NAMALWA (cell line): ENCODE measurements at places on chromosomes 2 and 18.

GRCh38 chr2:10305254-10305635 is 2.5 kb downstream of the HPCAL1 start:
- DNase-seq = no peak

- DNase-seq = no peak
Measured at GRCh38 chr2:120767486-120768005, 31.9 kb downstream of the GLI2 start.

DNA sequence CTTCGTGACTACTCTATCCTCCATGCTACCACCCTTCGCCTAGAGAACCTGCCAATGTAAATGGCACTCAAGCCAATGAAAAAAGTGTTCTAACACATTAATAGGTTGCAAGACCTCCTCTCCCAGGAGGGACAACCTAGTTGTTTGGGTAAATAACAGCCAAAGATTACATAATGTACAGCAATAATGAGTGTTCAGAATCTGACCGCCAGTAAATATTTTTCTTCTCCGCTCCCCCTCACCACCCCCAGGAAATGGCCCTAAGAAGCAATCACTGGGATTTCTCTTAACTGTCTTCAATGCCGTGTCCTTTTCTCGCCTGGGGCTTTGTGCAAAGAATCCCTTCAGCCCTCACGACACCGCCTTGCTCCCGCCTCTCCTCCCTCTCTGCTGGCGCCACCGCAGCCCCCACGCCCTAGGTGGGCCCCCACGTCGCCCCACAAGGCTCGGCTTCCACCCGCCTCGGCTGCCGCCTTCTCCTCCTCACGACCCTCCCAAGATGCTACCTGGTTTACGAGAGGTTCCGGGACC is 458 bp downstream of the HYCC2 start:
- peak; percentile 48 for DNase-seq

DNA sequence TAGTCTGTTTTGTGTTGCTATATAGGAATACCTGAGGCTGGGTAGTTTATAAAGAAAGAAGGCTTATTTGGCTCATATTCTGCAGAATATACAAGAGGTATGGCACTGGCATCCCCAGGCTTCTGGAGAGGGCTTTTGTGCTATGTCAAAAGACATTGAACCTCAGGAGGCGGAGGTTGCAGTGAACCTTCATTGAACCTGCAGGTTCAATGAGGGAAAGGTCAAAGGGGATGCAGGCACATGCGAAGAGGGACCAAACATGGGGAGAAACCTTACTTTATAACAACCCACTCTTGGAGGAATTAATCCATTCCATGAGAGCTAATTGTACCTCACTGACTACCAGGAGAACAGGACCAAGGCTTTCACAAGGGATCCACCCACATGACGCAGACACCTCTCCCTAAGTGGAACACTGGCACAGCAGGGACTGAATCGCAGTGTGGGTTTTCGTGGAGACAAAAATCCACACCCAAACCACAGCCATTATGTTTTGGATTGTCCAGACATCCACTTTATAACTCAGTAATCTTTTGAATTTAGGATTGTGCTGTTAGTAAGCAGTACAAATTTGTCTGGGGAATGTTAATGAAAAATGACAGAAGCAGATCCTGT is 4.1 kb upstream of the SERPINB8 start:
- no peak for DNase-seq

- no peak for DNase-seq
Measured at GRCh38 chr18:5558851-5559250, 15.1 kb upstream of the EPB41L3 start.

DNA sequence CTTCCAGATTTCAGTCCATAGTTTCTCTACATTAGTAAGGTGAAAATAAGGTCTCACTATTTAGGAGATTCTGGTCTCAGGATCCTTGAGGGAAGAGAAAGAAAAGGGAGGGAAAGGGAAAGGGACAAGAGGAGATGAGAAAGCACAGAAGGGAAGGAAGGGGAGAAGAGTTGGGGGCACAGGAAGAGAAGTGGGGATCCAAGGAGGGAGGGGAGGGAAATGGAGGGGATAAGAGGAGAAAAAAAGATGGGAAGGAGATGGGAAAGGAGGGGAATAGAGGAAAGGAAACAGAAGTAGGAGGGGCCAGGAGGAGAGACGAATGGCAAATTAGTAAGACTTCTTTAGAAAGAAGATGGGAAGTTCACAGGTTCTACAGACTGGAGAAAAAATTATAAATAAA is 39.2 kb upstream of the SPTBN1 start:
- DNase-seq = no peak

- no peak for DNase-seq
Measured at GRCh38 chr2:134610871-134611270, 107.9 kb downstream of the TMEM163 start.

GRCh38 chr18:1018181-1018681 is 113.6 kb downstream of the ADCYAP1 start:
- DNase-seq = no peak

DNA sequence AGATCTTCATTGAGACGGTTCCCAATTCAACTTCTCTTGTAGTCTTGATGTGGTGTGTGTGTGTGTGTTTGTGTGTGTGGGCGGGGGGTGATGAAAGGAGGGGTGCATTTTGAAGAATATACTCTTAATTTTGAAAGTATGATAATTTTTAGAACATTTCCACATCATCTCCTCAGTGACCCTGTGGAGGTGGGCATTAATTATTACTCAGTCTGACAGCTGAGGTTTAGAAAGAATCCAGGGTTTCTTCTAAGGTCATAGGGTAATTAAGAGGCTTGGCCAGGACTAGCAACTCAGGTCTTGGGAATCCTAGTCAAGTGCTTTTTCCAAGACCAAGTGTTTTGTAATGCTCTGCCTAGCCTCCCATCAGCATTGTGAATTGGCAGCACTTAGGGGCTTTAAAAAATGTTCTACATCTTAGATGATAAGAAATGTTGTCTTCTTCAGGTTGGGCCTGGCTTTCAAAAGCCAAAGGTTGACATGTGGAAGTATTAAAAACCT is 100.5 kb downstream of the SPTBN1 start:
- DNase-seq = no peak

- no peak for DNase-seq
Measured at GRCh38 chr2:85490861-85491755, 47.9 kb upstream of the MAT2A start.

DNA sequence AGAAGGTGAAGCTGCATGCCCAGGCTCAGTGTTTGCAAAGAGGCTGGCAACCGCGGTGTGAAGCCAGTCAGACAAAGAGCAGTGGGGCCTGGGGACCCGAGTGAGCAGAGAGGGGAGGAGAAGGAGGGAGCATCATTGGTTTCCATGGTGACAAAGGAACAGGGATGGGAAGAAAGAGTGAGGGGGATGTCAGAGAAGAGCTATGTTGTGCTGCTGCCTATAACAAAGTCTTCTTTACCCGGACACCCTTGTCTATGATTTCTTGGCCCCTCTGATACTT is 14.5 kb downstream of the TMEM247 start:
- no peak for DNase-seq

DNA sequence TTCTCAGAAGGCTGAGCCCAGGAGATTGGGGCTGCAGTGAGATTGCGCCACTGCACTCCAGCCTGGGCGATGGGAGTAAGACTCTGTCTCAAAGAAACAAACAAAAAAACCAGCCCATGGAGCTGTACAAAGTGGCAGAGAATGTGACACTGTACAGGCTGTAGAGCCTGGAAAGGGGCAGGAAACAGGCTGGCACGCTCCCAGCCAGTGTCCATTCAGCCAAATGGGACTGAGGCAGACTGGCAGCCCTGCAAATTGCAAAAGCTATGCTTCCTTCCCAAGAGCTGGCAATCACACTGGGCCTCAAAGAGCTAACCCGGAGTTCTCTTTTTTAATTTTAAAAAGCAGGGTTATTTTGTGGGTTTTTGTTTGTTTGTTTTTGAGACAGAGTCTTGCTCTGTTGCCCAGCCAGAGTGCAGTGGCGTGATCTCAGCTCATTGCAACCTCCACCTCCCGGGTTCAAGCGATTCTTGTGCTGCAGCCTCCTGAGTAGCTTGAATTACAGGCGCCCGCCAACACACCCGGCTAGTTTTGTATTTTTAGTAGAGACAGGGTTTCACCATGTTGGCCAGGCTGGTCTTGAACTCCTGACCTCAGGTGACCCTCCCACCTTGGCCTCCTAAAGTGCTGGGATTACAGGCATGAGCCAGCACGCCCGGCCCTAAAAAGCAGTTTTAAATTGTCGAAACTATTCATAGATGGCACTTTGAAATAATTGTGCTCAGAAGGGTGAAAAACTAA is 42.8 kb downstream of the SCRN3 start:
- no peak for DNase-seq

DNA sequence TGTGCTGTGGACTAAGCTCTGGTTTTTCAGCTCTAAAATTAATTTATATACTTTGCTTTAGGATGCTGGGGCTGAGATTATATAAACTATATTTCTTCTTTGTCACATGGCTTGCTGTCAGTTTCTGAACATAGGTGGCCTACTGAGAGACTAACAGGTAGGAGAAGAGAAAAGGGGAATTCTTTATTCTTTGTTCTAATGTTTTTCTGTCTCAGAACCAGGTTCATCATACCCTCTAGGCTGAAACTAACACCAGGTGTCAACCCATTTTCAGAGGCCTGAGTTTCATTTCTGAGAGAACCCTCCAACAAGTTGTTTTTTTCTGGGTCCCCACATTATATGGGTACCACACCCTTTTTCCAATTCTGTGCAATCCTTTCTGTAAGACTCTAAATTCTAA is 843.6 kb downstream of the TRIB2 start:
- no peak for DNase-seq

DNA sequence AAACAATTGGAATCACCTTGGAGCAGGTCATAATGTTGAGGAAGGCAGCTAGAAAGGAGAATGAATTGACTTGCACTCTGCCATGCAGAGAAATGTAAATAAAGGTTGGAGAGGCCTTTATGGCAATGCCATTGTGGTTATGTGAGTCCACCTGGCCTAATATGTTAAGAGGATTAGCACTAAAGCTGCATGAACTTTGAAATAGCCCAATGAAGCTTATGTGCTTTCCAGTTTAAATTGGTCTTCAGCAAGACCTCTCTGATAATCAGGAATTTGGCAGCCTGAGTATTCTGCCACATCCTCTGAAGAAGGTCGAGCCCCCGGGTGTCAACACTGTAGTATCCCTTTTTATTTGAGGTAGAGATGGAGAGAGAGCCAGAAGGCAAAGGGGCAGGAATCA is 464.9 kb downstream of the CDH2 start:
- no peak for DNase-seq

DNA sequence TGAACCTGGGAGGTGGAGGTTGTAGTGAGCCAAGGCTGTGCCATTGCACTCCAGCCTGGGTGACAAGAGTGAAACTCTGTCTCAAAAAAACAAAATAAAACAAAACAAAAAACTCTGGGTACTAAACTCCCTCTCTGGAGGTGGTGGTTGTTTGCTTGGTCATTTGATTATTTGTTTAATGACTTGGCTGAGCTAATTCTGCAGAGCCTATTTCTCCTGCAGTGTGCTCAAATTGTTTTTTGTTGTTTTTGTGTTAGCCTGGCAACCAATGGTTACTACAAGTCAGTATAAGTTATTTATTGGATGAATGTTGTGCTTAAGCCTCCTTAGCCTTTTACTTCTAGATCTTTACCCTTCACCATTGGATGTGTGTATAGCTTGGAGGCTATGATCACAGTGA is 387.5 kb downstream of the ADCYAP1 start:
- DNase-seq = no peak

DNA sequence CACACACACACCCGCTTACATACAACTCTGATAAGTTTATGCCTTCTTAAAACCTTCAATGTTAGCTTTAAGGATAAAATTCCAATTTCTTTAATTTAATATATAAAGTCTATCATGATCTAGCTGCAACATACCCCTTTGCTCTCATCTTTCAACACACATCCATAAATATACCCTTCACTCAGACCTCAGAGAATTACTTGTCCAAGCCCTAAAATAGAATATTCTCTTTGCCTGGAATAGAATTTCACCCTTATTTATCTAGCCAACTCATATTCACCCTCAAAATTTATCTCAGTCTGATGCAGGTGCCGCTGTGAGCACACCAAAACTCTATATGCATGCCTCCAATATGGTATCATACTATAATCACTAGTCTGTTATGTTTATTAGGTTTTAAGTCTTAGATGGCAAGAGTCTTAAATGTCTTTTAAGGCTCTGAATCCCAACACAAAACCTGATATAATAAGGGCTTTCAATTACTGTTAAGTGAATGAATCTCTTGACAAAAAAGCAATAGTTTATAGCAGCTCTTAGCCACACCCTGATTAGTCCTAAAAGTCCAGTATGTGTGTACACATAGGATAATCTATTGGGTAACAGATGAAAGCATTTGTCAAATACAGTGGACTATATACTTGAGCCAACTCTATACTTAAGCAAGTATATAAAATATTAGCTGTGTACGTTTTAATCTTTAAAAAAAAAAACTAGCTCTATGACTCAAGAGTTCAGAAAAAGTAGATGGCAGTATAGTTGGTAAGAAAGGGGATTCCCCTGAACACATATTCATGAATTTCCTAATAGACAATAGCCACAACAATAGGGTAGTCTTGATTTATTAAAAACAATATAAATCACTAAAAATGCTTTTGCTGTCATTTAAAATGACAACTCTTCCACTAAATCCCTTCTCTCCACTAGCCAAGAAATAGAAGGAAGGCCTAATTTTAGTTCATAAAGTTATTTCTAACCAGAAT is 144.5 kb downstream of the EXOC6B start:
- DNase-seq = no peak

DNA sequence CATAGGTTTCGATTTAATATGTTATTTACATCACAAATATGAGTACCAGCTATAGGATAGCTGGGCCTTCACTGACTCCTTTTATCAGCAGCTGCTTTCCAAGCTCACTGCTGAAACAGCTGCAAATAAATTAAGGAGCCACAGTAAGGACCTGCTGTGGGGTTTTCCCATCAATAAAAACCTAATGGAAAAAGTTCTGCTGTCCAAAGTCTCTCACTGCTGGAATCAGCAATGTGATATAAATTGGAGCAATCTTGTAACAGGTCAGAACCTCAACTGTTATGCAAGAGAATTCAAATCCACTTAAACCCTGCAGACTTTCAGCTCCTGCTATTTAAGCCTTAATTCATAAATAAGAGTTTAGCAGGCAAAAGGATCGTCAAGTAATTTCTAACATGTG is 61.3 kb downstream of the NEB start:
- DNase-seq = no peak

- no peak for DNase-seq
Measured at GRCh38 chr2:82182270-82182669, 1877.7 kb upstream of the LRRTM1 start.

DNA sequence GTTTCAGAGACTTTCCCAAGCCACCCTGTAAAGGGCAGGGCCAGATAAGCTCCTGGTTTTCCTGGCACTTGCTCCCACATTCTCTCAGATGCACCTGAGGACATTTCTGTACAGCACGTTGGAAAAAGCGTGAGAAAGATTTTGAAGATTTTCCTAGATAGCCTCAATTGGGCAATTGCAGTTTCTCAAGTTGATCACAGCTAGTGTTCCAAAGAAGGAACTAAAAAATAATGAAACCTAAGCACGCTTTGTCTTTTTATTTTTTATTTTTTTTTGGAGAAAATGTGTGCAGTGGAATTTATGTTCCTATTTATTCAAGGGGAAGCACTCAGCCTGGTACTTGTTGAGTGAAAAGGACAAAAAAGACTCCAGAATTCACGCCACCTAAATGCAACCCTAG is 429.1 kb downstream of the RNF144A start:
- DNase-seq = no peak
